ENCODE measurements at places on chromosomes 11 and 22. TPM values are rescaled to one million over a fixed set of nuclear protein-coding genes. Genes with fewer than 3 reads are reported as not detected.

- no peak for DNase-seq
Observed at GRCh38 chr11:34243600-34244464, 114.0 kb downstream of the ABTB2 start.

GRCh38 chr11:6925636-6926207, 504 bp upstream of the ZNF215 start:
- DNase-seq, result peak; percentile 1

- DNase-seq, result peak; percentile 54
Observed at GRCh38 chr11:9535189-9535781, 38.2 kb upstream of the WEE1 start.

GRCh38 chr22:33919391-33920196, 682 bp downstream of the LARGE1 start:
- peak; percentile 50 for DNase-seq

DNA sequence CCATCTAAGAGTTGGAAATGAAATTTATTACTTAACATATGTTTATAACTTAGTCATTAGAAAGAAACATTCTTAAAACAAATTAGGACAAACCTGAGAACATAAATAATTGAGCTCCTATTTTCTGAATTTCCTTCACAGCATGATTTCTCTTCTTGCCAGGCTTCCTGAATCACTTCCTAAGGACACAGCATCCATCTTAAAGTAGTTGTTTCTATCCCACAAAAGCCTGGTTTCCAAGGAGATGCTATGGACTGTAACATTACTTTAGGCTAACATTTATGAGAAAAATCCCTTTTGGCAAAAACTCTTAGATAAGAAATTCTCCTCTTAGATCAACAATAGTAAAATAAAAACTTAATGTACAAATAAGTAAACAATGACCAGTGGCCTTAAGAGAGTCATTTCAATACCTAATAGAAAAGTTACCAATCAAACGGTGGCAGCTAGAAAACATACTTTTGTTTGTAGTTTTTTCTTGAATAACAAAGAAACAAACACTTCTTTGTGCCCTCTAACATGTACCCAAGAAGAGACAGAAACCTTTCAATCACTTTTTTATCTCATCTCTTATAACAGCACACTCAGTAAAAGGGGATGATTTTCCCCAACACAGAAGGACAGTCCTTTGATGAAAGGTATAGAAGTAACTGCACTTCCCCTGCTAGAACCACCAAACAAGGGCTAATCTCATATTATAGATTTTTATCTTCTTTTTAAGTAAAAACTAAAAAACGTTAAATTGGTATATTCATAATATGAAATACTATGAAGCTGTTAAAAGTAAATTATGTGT, 74.5 kb downstream of the TTC28 start:
- DNase-seq, result no peak

GRCh38 chr22:17964643-17965042, 59.7 kb downstream of the MICAL3 start:
- DNase-seq, result no peak

DNA sequence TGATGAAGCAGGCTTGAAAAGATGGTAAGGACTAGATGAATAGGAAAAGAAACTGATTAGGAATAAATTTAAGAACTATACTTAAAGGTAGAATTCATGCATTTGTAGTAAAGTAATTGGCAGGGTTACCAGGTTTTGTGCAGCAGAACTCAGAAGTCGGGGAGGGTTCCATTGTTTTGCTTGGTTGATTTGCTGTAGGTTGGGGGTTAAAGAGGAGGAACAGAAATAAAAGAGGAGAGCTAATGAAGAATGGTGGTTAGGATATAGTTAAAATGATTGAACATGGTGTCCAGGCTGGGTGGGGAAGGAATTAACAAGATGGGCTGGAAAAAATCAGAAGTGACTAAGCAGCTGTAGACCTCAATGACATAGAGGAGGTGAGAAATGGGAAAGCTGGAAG, 5.5 kb upstream of the SPON1 start:
- no peak for DNase-seq

DNA sequence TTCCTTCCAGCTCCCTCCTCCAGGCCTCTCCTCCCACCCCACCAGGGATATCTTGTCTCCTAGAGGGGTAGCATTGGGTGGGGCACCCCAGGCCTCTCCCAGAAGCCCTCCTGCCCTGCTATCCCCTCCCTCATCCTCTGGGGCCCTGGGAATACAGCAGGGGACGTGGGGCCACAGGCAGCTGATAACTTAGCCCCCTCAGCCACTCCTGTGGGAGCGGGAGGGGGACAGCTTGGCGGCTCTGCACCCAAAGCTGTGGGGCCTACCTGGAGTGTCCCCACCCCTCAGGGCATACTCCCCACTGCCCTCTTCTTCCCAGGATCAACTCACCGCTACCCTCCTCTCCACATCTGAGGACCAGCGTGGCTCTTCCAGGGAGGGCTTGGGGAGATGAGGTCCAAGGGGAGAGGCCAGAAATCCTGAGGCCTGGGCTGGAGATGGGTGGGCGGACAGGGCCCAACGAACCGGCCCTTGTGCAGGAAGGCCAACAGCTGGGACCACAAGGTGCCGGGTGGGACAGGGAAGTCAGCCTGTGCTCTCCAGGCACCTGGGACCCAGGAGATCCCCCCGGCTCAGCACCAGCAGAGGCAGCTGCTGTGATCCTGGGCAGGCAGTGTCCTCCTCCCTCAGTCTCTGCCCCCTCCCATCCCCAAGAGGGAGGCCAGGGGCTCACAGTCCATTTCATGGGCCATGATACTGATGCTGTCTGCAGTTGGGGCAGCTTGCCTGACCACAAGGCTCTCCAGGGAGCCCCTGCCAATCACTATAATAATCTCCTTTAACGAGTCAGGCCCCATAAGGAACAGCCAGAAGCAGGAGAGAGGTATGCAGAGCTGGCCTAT, 23.2 kb downstream of the NEAT1 start:
- no peak for DNase-seq

- DNase-seq, result no peak
Observed at GRCh38 chr11:28303477-28304191, 195.4 kb downstream of the METTL15 start.

- peak; percentile 15 for DNase-seq
Observed at GRCh38 chr22:47781024-47781423, 1018.6 kb downstream of the TBC1D22A start.

GRCh38 chr11:124294687-124295086, 19.1 kb downstream of the OR8D1 start:
- no peak for DNase-seq

DNA sequence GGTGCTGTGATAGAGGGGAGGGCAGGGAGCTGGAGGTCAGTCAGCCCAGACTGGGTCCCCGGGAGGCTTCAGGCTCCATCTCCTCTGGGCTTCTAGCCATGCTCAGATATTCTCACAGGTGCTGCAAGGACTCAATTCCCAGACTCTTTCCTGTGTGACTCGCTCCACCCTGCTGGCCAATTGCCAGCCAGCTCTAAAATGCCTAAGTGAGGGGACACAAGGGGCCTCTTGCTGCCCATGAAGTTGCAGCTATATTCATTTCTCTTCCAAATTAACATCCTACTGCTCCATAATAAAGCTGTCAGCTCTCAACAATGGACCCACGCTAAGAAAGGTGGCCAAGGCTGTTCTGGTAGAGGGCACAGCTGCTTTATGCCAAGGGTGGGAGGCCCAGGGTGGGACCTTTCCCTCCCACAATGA, 101.5 kb downstream of the PLEKHA7 start:
- peak; percentile 50 for DNase-seq

- DNase-seq, result peak; percentile 42
Observed at GRCh38 chr11:119878990-119879389, 150.0 kb upstream of the NECTIN1 start.

Gene MS4A6E
- not detected for total RNA-seq

Gene MPZL2
- total RNA-seq, result 27.2 TPM

Gene CASP5
- total RNA-seq, result not detected

Gene FREY1
- total RNA-seq, result not detected
